ENCODE measurements at places on chromosomes 4 and X.

- no peak for DNase-seq
Measured at GRCh38 chr4:26905172-26905571, 44.5 kb downstream of the STIM2 start.

GRCh38 chrX:21781525-21781924 lies 23.6 kb upstream of the SMPX start:
- DNase-seq, result no peak

- DNase-seq, result peak; percentile 81
Measured at GRCh38 chrX:129637217-129638109, 17.3 kb downstream of the APLN start.

- DNase-seq, result no peak
Measured at GRCh38 chr4:63556332-63556731, 852.9 kb downstream of the TECRL start.

GRCh38 chr4:61239250-61239649 lies 39.1 kb downstream of the ADGRL3 start:
- DNase-seq, result no peak

- DNase-seq, result no peak
Measured at GRCh38 chr4:101667348-101667747, 123.2 kb upstream of the BANK1 start.

DNA sequence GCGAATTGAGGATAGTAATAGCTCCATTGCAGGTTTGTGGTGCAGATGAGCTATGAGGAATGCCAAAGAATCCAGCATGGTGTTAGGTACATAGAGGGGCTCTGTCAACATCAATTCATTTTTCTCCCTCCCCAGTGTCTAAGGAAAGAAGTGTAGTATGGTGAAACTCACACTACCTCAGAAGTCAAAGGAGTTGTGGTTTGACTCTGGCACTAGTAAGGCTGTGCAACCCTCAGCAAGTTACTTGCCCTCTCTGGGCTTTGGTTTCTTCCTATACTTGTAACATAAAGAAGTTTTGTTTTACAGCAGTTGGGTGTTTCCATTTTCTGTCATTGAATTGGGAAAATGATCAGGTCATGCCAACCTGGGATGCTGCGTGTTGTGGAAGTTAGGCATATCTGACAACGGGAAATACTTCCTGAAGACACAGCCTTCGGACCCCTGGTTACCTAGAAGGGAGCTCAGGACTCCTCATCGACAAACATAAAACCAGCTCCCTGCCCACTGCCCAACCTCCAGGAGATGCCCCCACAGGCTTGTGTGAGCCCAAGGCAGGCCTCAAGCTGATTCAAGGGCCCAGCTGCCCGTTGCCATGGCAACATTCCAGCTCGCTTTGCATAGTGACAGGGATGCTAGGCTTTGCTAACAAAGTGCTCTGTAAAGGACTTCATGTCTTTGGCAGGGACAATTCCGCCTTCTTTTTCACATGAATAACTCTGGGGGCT lies 71.4 kb downstream of the RTL5 start:
- no peak for DNase-seq

DNA sequence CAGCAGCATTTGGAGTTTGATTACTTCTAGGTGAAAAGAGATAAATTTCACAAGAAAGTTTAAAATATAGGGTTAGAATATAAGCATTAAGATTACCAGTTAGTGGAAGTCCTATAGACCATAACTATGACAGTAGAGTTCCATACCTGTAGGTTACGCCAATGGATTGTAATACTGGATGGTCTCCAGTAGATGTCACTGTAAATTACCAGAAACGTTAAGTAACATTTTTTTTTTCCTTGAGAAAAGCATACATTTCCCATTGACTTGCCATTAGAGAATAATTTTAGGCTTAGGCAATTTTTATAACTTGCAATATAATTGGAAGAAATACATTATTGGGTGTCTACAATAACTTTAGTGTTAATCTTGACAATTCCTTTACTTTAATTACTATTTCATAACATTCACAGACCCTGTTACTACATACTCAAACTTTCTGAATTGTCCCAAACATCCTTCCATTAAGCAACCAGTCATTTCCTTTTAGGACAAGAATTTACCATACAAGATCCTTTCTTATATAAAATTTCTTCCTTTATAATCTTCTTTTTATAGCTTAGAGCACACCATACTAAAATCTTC lies 304.1 kb upstream of the TECRL start:
- DNase-seq, result peak; percentile 23

DNA sequence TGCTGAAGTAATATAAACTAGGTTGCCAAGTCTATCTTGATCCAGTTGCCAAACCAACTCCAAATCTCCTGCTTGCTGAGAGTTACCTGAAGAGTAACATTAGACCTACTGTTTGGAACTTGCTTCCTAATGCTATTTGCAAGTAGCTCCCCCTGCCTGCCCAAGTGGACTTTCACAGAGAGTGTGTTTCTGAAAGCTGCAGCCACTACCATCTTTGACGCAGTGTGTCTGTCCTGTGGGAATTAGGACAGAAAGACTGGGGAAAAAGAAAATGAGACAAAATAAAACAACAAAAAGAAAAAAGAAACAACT lies 195.0 kb upstream of the HS3ST1 start:
- DNase-seq, result no peak

DNA sequence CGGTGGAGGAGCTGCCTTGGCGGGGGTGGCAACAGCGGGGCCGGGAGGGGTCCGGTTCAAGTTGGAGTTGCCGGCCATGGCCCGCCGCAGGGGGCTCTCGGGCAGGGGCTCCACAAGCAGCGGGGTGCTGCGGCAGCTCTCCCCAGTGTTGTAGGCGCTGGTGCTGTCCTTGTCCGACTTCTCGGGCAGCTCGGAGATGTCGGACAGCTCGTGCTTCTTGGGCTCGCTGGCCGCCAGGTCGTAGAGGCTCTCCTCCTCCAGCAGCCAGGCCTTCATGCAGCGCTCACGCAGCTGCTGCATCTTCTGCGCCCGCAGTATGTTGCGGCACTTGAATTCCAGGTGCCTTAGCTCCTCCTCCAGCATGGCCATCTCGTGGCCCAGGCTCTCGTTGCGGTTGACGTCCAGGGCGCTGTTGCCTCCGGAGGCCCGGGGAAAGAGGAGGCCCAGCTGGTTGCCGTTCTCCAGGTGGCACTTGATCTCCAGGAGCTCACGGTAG lies 9.7 kb downstream of the SSR4 start:
- DNase-seq, result no peak

Data from activated CD4-positive, alpha-beta T cell treated with anti-CD3 and anti-CD28 coated beads, Interleukin-2, Interleukin-6, amounts not matched to agents 100 ng/mL and 50 ng/mL, durations not matched to agents 16 hours and 8 hours (primary cell).